AG04449 (cell line): ENCODE measurements at places on chromosomes 2 and 18.

- DNase-seq: no peak
Observed at GRCh38 chr2:120231564-120231973, 8.4 kb upstream of the TMEM185B start.

DNA sequence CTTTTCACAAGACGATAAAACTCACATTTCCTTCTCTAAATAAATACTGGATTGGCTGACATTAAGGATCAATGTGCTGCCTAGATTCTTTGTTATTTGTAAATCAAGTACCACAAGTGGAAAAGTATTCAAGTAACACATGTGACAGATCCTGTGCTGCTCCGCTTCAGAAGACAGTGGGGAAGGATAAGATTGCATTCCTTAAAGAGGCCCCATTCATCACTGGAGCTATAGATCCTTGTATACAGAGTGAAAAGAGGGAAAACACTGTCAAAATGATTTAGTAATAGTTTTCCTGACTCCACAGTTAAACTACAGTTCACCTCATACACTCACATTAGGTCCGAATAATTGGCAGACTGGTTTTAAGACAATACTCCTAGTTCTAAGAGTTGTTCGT, 108.0 kb upstream of the CSRNP3 start:
- DNase-seq: no peak

- DNase-seq: no peak
Observed at GRCh38 chr2:107305966-107306365, 420.0 kb upstream of the ST6GAL2 start.

DNA sequence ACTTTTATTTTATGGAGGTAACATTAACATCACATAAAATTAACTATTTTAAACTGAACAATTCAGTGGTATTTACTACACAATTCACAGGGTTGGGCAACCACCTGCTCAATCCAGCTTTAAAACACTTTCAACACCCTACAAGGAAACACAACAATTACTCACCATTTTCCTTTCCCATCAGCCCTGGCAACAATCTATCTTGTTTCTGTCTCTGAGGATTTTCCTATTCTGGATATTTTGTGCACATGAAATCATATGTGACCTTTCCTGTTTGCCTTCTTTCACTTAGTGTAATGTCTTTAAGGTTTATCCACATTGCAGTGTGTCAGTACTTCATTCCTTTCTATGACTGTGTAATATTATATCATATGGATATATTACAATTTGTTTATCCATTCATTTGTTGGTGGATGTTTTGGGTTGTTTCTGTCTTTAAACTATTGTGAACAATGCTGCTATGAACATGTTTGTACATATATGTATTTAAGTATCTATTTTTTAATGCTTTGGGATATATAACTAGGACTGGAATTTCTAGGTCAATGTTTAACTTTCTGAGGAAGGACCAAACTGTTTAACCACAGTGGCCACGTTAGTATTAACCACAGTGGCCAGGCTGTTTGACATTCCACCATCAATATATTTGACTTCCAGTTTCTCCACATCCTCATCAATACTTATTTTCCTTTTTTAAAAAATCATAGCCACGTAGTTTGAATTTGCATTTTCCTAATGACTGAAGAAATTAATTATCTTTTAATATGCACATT, 72.4 kb upstream of the KIF5C start:
- DNase-seq: no peak

- no peak for DNase-seq
Observed at GRCh38 chr2:7913974-7914373, 767.9 kb upstream of the ID2 start.

DNA sequence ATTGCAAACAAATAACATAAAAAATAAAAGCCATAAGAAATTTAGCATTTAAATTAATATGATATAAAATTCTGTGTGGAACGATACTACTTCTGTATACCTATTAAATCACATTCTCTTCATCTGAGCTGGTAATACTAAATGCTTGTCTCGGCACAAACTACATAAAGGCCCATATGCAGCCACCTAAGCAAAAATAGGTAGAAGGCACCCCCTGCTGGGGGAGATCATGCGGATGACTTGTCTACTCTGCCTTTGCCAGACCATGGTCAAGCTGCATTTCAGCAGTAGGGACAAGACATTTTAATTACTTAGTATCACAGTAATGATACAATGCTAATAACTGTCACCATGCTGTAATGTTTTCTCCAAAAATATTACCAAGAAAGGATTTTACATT, 108.0 kb downstream of the CDH19 start:
- DNase-seq: no peak

GRCh38 chr18:40037356-40037755, 1917.7 kb upstream of the PIK3C3 start:
- DNase-seq: no peak

- DNase-seq: no peak
Observed at GRCh38 chr2:86649119-86649947, 25.7 kb upstream of the RNF103 start.
